ENCODE measurements at places on chromosomes 7 and 10.

DNA sequence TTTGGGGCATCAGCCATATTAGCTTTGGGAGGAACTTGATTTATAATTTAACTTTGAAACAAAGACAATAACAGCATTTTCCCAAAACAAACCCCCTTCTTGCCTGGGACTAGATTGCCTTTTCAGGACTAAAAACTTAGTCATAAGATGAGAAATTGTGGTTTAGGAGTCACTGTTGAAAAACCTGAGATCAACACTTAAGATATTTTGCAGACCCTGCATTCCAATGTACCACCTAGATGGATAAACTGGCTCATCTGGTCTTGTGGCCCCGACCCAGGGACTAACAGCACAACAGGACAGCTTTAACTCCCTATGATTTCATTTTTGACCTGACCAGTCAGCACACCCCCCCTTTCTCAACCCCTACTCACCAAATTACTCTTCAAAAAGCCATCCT is 1165.4 kb downstream of the XPNPEP1 start:
- DNase-seq = no peak

DNA sequence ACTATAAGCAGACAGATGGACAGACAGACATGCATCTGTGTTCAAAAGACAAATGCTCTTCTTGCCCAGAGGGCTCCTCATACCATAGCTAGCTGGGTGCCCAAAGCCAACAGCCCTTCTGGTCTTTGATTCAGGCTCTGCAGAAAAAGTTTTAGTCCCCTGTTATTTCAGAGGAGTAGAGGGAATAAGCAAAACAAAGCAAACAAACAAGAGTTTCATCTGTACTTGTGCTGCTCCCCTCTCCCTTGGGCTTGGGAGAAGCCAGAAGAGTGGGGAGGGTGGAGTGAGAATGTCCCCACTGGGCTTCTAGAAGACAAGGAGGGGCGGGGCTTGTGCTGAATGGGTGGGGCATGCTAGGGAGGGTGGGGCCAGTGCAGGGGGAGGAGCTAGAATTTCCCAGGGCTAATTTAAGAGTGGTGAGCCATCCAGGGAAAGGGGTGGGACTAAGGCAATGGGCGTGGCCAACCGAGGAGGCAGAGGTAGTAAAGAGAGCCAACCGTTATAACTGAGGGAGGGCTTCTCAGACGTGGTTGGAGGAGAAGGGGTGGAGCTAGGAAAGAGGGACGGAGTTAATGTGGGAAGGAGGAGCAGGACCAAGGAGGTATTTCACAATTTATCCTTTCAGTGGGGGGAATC is 101.2 kb upstream of the MGMT start:
- DNase-seq = no peak

GRCh38 chr10:58318346-58318745 is 16.5 kb upstream of the UBE2D1 start:
- no peak for DNase-seq

GRCh38 chr7:2139004-2139699 is 93.6 kb downstream of the MAD1L1 start:
- DNase-seq = no peak

- DNase-seq = no peak
Measured at GRCh38 chr7:51021906-51022570, 239.3 kb upstream of the GRB10 start.

DNA sequence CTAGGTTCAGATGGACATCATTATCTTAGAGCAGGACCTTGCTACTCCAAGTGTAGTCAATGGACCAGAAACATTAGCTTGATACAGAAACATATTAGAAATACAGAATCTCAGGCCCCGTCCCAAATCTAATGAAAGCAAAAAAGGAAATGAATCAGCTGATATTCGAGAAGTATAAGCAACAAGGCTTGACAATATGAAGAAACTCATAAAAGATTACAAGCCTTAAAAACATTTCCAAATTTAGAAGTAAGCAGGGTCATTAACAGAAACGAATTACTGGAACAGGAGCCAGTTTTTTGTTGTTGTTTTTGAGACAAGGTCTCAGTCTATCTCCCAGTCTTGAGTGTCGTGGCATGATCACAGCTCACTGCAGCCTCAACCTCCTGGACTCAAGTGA is 40.5 kb upstream of the GSAP start:
- DNase-seq = no peak

DNA sequence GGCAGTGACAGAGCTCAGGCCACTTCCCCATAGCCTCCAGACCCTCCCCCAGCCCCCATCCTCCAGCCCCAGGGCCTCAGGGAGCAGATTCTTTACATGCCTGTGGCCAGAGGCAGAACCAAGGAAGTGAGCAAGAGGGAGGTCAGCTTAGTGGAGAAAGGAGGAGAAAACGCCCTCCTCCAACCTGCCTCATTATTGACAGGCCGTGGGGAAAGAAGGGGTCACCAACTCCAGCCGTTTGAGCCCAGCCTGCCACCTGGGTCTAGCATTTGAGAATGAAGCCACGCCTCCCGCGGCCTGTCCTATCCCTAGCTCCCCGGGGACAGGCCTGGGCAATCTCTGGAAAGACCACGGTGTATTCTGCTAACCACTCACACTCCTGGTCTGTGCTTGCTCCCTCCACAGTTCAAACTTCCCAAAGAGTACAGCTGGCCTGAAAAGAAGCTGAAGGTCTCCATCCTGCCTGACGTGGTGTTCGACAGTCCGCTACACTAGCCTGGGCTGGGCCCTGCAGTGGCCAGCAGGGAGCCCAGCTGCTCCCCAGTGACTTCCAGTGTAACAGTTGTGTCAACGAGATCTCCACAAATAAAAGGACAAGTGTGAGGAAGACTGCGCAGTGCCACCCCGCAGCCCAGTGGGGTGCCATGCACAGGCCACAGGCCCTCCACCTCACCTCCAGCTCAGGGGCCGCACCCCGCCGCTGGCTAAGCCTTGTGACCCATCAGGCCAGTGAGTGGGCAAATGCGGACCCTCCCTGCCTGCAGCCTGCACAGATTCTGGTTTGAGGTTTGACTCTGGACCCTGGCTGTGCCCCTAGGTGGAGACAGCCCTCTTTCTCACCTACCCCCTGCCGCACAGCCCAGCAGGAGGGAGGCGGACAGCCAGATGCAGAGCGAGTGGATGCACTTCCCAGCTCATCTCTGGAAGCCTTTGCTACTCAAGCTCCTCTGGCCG is 14.3 kb upstream of the TRIM8 start:
- DNase-seq = no peak

- no peak for DNase-seq
Measured at GRCh38 chr10:32047881-32048280, 8.3 kb downstream of the KIF5B start.

DNA sequence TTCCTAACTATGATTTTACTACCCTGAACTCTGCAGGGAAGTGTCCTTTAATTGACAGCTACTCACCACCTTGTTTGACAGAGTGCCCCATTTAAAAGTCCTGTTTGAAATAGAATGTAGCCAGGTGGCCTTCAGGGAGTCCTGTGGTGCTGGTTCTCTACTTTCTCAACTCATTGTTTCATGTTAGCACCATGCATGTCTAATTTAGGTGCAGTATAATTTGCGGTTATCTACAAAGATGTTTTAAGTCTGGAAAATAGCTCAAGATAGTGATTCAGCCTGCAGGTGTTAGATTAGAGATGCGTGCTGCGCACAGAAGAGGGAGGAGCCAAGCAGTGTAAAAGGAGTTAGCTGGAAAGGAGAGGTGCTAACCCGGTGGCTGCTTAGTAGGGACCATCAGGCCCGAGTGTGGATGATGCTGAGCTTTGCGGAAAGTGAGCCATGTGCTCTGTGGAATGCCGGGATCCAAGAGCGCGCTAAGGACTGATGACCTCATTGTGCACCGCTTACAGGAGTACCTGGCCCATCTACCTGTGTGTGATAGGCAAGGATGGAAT is 1.2 kb downstream of the CCM2 start:
- DNase-seq = peak; percentile 65

- no peak for DNase-seq
Measured at GRCh38 chr10:68957654-68958053, 1.7 kb downstream of the DDX21 start.

DNA sequence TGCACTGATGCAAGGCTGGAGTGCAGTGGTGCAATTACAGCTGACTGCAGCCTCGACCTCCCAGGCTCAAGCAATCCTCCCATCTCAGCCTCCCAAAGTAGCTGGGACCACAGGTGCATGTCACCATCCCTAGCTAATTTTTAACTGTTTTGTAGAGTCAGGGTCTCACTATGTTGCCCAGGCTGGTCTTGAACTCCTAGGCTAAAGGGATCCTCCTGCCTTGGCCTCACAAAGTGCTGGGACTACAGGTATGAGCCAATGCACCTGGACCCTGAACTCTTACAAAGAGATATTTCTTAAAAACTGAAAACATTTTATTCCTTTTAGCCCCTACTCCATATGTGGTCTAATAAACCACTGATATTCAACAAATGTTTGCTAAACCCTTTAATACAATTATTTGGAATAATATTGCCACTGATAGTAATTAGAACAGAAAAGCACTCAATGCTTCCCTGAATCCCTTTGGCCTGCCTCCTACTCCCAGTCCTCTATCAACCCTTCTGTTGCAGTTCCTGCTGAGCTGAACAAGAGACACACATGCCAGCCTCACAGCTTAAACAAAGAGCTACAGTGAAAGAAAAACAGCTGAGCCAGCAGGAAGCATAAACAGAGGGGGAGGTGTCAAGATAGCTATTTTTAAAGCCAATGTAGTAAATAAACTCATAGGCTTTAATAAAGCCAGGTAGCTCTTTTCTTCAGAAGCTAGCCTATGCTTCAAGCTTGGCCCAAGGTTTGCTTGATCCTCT is 7.0 kb upstream of the GNAI1 start:
- DNase-seq = no peak

DNA sequence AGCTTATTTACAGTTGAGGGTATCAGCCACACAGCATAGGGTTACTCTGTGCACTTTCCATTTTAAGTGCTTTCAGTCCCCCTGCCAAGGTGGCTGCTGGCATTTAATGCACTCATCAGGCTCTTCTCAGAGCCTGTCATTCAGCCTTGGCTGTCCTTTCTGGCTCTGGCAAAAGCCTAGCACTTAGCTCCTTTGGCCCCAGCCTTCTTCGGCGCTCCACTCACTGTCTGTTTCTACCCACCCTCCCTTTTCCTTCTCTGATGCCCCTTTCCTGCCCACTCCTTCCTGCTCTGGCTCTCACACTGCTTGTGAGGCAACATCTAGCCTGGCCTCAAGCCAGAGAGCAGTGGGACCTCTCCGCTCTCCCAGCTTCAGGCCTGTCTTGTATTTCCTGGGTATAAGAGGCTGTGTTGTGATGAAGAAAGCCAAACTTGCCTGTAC is 60.2 kb downstream of the WIPF3 start:
- no peak for DNase-seq

GRCh38 chr10:62010366-62010765 is 108.9 kb downstream of the ARID5B start:
- no peak for DNase-seq

GRCh38 chr7:53744403-53744760 is 708.9 kb downstream of the POM121L12 start:
- no peak for DNase-seq

GRCh38 chr10:9762966-9763656 is 1254.6 kb upstream of the CELF2 start:
- no peak for DNase-seq
